GM23338 (cell line): ENCODE measurements at places on chromosomes 12 and 14. TPM values are rescaled to one million over a fixed set of nuclear protein-coding genes. Genes with fewer than 3 reads are reported as not detected.

Gene MIP
- not detected in 2 replicates for total RNA-seq

Gene TBX3
- 0.24 and 0.35 TPM in 2 replicates for total RNA-seq

Gene SIRT4
- 0.78 and 2.0 TPM in 2 replicates for total RNA-seq

Gene CAPS2
- total RNA-seq, result 4.1 and 7.4 TPM in 2 replicates

Gene ITGA7
- total RNA-seq, result 45.3 and 49.1 TPM in 2 replicates

- DNase-seq, result peak; percentile 43
Observed at GRCh38 chr14:59055439-59056045, 132.9 kb upstream of the DAAM1 start.

GRCh38 chr12:108967869-108968540 is 52.9 kb downstream of the SVOP start:
- DNase-seq, result peak; percentile 86

- no peak for DNase-seq
Observed at GRCh38 chr14:90545382-90545781, 148.6 kb downstream of the CALM1 start.

- DNase-seq, result peak; percentile 28
Observed at GRCh38 chr12:94813314-94813713, 163.0 kb upstream of the TMCC3 start.

DNA sequence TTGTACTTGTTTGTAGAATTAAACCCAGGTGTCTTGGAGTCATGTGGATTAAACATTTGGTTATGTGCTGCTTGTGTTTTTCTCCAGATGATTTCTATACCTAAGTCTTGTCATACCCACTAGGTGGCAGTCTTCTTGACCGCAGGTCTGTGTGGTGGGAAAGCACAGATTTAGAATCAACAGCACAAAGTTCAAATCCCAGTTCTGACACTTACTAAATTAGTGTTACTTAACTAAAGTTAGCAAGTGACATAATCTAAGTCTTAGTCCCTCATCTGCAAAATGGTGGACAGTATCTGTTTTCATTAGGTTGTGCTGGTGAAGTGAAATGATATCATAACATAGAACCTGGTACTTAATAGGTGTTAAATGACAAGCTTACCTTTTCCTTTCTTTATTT is 151.0 kb upstream of the ARHGAP5 start:
- peak; percentile 79 for DNase-seq

DNA sequence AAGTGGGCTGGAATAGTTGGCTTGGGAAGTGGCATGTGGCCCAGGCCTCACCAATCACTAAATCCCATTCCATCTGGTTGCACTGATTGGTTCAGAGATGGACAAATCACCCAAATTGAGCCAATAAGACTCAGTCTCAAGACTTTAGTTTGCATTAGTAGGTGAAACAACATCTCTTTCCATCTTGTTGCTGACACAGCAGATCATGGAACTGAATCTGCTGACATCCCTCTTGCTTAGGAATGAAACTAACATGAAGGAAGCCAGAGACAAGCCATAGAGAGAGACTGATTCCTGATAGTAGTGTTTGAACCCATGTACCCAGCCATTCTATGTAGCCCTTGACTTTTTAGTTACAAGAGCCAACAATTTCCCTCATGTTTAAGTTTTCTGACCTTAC is 307.0 kb downstream of the GLT1D1 start:
- DNase-seq, result no peak

DNA sequence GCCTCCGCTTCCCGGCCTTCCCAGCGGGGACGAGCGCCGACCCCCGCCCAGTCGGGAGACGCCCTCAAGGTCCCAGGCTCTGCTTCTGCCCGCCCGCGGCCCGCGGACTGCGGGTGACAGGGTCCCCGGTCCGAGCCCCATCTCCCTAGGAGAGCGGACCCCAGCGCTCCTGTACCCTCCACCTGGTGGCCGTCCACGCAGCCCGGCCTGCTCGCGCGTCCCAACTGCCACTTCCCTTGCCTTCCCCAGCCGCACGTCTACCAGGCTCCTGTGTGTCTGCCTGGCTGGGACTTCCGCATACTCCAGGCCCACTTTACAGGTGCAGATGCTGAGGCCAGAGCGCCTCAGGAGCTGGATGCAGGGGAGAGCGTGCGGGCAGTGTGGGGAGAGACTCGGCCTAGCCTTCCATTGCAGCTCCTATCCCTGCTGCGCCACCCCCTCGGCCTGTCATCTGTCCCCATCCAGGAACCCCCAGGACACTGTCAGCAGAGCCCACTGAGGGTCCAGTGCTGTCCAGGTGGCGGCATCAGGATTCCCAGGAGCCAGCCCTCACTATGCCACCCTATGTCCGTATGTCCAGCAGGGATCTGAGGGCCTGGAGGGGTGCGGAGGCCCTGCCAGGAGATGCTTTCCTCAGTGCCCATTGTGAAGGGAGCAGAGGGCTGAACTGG is 8.0 kb upstream of the ANKRD9 start:
- DNase-seq, result peak; percentile 54

DNA sequence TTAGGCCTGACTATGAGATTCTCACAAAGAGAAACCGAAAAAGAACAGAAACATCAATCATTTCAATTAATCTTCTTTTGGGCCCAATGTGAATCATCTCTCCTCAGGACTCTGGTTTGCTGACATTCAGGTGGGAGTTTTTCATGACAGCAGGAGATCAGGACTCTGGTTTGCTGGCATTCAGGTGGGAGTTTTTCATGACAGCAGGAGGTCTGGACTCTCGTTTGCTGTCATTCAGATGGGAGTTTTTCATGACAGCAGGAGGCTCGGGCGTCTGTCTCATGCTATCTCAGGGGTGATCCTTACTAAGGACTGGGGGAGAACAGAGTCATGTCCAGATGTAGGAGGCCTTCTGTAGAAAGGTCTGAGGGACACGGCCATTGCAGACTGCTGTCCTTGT is 40.1 kb upstream of the PARP11 start:
- peak; percentile 14 for DNase-seq

GRCh38 chr14:56751471-56751870 is 58.8 kb downstream of the OTX2 start:
- DNase-seq, result peak; percentile 63

- DNase-seq, result no peak
Observed at GRCh38 chr14:98370352-98370751, 901.6 kb downstream of the BCL11B start.

DNA sequence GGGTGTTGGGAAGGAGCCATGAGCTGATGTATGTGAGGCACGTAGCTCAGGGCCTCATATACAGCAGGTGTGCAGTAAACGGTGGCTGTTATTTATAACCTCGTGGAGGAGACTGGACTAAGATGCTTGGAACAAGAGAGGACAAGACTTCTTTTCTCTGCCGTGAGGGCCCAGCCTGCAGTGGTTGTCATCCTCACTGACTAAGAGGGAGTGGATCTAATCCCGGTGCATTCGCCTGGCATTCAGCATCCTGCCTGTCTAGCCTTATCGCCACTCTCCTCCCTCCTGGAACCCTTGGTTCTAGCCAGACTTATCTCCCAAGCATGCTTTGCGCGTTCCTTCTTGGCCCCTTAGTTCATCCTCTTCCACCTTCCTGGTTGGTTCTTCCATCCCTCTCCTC is 3.9 kb downstream of the TSPAN9 start:
- no peak for DNase-seq

GRCh38 chr12:119894916-119895315 is 17.8 kb upstream of the CIT start:
- DNase-seq, result no peak

DNA sequence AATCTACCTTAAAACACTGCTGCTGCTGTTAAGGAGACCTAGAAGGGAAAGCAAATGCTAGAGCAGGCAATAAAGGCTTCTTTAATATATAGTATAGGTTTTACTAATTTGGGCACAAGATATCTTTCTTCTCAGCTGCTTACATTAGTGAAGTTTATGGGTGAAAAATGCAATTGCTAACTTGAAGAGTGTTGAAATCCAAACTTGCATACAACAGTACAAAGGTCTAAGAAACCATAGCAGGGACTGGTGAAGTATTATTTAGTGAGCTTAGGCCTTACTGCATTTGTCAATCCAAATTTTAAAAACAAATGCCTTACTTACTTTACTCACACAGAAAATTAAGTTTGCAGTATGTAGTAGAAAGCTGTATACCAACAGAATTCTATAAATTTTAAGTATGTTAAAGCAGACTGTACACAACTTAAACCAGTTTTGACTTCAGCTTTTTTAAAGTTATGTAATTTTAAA is 1.4 kb upstream of the AP4S1 start:
- no peak for DNase-seq
